NCI-H146 (cell line): ENCODE measurements at places on chromosomes 5 and 9.

GRCh38 chr5:131757830-131758519 lies 38.8 kb downstream of the FNIP1 start:
- no peak for DNase-seq

DNA sequence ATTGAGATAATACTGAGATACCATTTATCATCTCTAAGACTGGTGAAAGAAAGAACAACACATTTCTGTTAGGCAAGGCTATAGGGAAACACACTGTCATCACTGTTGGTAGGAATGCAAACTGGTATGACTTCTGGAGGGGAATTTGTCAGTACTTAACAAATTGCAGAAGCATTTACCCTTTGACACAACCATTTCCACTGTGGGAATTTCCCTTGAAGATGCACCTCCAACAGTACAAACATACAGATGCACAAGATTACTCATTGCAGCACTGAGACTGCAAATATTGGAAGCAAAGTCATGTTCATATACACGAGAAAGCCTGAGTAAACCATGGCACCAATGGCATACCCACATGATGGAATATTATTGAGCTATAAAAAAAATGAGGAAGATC lies 17.6 kb downstream of the GM2A start:
- DNase-seq, result no peak

GRCh38 chr9:80059979-80060378 lies 488.2 kb downstream of the TLE4 start:
- no peak for DNase-seq

DNA sequence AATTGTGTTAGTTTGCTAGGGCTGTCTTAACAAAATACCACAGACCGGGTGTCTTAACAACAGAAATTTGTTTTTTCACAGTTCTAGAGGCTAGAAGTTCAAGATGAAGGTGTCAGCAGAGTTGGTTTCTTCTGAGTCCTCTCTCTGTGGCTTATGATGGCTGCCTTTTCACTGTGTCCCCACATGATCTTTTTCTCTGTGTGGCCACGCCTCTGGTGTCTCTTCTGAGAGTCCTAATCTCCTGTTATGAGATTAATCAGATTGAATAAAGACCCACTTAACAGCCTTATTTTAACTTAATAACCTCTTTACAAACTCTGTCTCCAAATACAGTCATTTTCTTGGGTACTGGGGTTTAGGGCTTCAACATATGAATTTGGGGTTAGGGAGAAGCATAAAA lies 561.1 kb downstream of the NR2F1-AS1 start:
- DNase-seq, result no peak

GRCh38 chr9:133523106-133523505 lies 1.7 kb downstream of the MYMK start:
- no peak for DNase-seq

DNA sequence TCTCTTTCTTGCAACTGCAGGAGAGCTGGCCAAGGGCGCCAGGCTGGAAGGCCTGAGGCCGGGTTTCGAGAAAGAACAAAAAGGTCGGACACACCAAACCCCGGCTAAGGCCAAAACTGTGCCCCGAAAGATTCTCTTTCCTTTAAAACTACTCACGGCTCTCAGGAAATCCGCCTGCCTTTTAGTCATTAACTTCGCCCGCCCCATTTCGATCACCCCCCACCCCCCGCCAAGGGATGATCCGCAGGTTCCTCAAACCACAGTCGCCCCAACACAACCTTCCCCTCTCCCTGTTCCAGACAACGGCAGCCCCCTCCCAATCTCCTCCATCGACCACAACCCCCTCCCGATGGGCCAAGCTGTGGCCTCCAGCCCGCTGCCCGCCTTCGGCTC lies 536 bp downstream of the FEM1C start:
- no peak for DNase-seq

DNA sequence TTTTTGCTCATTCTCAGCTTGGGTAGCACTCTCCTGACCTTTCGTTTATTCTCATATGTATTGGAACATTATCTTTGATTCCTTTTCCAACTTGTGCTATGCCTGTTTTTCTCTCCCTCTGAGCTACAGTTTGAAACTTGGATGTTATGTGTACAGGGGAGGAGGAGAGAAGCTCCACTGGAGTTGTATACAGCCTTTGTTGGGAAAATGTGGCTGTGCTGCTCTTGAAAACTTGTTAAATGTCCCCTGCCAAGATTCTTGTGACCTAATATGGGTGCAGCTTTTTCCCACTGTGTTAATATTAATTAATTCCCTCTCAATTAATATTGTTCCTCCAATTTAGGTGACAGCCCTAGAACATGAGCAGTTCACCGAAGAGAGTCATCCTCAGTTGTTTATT lies 235.4 kb downstream of the AOPEP start:
- DNase-seq, result no peak

DNA sequence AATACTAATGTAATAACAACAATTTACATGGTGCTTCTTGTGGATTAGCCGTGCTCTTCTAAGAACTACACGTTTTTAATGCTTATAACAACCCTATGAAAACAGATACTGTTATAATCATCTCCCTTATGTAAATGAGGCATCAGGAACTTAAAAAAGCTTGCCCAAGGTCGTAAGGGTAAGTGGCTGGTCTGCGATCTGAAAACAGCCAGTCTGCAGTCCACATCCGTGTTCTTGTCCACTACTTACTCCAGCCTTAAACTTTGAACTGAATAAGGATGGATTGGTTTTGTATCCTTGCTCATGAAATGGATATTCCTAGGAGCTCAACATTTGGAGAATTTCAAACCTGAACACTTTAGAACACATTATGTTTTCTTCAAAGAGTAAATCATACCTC lies 26.7 kb downstream of the PAM start:
- DNase-seq, result no peak

- DNase-seq, result peak; percentile 52
Measured at GRCh38 chr9:90099262-90099963, 494.6 kb downstream of the GADD45G start.

GRCh38 chr9:133423216-133423615 lies 1.0 kb downstream of the ADAMTS13 start:
- no peak for DNase-seq

- DNase-seq, result peak; percentile 44
Measured at GRCh38 chr5:168291964-168292785, 730 bp downstream of the WWC1 start.

DNA sequence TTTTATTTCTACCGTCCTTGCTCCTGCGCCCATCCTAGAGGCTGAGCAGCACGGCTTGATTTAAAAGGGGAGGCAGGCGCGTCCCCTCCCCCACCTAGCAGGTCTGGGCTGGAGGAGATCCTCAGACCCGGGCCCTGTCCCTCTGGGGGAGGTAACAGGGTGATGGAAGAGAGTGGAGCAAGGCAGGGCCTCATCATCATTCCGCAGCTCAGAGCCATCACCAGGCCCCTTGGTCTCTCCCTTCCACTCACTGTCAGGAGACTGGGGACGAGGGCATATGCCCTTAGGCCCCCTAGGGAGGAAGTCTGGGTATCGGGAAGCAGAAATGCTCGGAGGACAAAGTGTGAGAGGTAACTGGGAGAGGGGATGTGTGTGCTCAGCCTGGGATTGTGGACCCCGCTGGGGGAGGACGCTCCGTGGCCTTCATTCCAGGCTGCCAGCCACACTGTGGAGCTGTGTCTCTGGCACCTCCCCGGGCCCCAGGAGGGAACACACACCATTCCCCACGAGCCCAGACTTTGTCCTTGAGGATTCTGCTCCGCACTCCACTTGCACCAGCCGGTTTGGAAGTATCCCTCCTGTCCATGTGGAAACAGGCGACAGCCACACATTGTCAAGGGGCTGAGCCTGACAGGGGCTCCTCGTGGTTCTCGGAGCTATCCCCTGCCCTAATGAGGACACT lies 761 bp downstream of the REEP2 start:
- DNase-seq, result peak; percentile 23

DNA sequence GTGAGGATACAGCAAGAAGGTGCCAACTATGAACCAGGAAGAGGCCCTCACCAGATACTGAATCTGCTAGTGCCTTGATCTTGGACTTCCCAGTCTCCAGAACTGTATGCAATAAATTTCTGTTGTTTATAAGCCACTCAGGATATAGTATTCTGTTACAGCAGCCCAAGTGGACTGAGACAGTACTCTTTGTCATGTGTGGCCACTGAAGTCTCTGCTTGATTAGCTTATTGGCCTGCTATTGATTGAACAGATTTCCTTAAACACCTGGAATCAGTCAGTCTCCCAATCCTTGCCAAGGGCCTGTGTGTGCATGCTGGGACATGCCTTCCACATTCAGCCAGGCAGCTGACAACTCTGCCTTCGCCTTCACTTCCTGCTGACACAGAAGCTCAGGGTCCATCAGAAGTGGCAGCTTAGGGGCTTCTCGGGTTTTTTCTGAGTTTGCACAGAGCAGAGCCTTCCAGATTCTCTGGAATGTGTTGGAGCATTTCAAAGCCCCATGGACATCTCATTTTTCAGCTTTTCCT lies 13.7 kb upstream of the ROR2 start:
- DNase-seq, result no peak

- no peak for DNase-seq
Measured at GRCh38 chr5:170736966-170737365, 46.6 kb upstream of the GABRP start.

- DNase-seq, result no peak
Measured at GRCh38 chr5:120452471-120452870, 11.6 kb upstream of the PRR16 start.

DNA sequence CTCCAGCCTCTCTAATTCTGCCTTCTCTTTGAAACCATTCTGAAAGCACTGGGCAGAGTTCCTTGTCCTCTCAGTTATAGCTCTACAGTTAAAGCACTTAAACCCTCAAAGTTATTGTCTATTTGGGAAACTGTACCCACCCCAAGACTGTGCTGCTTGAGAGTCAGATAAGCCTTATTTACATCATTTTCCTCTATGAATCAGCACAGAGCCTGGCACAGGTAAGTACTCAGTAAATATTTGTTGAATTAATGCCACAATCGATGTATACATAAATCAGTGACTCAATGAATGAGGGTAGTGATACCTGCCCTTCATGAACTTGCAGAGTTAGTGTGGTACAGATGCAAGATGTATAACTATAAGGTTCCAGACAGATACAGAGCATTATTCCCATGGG lies 549.4 kb upstream of the KLF4 start:
- no peak for DNase-seq
